ENCODE measurements at places on chromosomes 2 and 18.

GRCh38 chr2:212538305-212539071 is at the start of gene ERBB4:
ERBB4 (minus strand) TSS chr2:212538802; CDS start chr2:212538530, 272 bp downstream.
- DNase-seq: no peak

- no peak for DNase-seq
Measured at GRCh38 chr2:73889206-73889605, 3.6 kb upstream of the ACTG2 start.

DNA sequence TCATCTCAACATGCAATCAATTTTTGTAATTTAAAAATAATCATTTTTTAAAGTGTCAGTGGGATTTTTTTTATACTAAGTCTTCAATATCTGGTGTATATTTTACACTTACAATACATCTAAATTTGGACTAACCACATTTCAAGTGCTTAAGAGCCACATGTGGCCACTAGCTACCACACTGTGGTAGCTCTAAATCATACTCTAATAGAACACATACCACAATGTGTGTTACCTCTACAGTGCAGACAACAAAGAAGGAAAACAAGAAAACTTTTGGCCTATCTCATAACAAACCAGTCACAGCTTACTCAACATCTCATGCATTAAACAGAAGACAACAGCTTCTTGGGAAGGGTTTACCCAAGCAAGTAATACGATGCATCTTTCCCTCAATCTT is 24.5 kb downstream of the PIAS2 start:
- no peak for DNase-seq

DNA sequence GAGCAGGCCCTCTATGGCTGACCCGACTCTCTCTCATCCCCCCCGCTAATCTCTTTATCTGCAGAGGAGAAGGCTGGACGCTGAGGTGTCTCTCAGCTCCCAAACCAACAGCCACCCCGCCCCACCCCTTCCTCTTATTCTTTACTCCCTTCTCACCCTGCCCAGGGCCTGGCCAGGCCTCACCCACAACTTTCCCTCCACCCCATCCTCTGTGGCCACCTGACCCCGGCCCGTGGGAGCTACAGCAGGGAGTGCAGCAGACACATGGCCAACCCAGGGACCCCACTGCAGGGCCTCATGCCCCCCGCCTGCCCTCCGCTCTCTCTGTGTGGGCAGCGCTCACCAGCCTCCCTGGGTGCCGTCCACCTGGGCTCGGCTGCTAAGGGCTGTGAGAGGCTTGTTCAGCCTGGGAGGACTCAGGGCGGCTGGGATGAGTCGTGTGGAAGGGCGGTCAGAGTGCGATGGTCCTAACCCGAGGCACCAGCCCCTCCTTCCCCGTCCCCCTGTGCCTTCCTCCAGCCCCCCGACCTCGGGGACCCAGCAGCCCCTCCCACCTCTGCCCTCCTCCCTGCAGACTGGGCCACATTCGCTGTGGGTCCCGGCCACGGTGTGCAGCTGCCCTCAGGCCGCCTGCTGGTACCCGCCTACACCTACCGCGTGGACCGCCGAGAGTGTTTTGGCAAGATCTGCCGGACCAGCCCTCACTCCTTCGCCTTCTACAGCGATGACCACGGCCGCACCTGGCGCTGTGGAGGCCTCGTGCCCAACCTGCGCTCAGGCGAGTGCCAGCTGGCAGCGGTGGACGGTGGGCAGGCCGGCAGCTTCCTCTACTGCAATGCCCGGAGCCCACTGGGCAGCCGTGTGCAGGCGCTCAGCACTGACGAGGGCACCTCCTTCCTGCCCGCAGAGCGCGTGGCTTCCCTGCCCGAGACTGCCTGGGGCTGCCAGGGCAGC is 6.8 kb downstream of the NEU4 start:
- no peak for DNase-seq

DNA sequence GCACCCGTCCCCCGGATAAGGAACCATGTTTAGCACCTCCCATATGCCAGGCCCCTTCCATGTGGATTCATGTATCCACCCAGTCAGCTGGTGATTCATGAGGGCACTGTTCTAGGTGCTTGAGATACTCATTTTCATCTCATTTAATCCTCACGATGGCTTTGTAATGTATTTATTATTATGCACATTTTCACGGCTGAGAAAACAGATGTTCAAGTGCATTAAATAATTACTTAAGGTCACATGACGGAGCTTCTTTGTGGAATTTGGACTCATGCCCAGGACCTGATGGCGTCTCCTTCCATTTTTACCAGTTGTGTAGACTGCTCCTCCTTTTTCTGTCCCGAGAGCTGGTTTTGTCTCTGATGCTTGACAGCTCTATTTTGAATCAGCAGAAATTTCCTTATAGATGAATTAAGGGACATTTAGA is 72.2 kb upstream of the RBM44 start:
- no peak for DNase-seq

GRCh38 chr2:236776695-236777251 is 207.1 kb downstream of the ACKR3 start:
- DNase-seq: no peak

DNA sequence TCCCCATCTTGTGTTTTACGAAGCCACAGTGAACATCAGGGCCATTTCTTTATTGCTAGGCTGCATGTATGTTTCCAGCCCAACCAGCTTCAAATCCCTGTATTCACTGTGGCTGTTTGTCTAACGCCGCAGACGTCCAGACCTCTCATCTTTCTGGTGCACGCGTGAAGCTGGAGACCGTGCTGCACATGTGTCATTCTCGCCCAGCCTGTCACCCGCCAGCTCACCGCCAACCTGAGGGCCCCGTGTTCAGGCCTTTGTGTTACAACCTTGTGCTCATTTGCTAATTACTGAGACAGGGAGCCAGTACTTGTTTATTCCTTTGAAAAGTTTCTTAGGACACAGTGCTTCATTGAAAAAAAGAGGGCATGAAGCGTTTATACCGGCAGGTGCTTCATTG is 21.4 kb downstream of the SALL3 start:
- DNase-seq: no peak

Data from GM19239 (cell line).